ENCODE measurements at places on chromosomes 13 and 19.

- no peak for DNase-seq
Observed at GRCh38 chr13:47484548-47484947, 516.5 kb downstream of the SUCLA2 start.

DNA sequence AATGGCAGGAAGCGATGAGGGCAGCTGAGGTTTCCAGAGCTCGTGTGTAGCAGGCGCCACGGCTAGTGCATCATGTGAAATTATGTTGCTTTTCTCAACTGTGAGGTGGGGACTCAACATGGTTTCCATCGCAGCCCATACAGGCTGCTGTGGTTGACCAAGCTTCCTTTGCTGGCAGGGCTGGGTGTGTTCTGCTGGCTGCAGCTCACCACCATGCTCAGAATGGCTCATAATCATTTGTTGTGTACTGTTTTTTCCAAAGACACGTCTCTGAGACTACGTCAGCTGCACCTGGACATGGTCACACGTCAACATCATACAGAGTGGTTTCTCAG lies 16.1 kb upstream of the RASA3 start:
- peak; percentile 73 for DNase-seq

GRCh38 chr19:19619181-19619848 lies 828 bp upstream of the PBX4 start:
- DNase-seq, result no peak

GRCh38 chr19:14366529-14366928 lies 14.7 kb upstream of the ADGRE5 start:
- peak; percentile 83 for DNase-seq

- no peak for DNase-seq
Observed at GRCh38 chr19:31478241-31478640, 129.0 kb upstream of the TSHZ3 start.

DNA sequence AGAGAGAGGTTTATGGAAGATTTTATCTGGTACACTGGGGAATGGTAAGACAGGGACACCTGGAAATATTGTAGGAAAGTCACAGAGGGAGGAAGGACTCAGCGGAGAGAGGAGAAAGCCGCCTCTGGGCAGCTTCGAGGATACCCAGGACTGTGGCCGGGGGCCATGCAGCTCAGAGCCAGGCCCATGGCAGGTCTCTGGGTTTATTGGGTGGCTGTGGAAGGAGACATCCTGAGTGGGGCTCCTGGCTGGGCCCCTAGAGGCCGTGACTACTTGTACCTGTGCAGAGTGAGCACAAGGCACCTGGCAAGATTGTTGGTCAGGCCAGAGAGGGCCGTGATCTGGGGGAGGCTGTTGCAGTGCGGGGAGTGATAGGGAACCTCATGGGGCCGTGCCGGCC lies 3.4 kb downstream of the DAZAP1 start:
- no peak for DNase-seq

- DNase-seq, result no peak
Observed at GRCh38 chr19:44050740-44051649, 841 bp upstream of the ZNF223 start.

DNA sequence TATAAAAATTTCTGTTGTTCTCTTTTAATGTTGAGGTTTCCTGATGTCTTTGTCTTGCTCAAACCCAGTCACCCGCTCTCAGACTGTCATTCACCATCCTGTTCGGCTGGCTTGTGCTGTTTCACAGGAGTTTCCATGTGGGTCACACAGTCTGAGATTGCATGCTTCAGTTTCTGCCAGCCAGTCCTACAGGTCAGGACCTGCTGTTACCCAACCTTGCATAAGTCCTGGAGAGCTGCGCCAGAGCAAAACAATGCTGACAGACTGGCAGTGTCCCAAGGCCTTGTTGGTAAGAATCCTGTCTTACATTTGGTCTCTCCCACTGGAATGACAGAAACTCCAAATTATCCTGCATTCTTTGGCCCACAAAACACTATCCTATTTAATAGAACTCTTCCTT lies 340.0 kb upstream of the SLITRK5 start:
- no peak for DNase-seq

- no peak for DNase-seq
Observed at GRCh38 chr13:90108547-90108946, 1238.9 kb upstream of the MIR17HG start.

DNA sequence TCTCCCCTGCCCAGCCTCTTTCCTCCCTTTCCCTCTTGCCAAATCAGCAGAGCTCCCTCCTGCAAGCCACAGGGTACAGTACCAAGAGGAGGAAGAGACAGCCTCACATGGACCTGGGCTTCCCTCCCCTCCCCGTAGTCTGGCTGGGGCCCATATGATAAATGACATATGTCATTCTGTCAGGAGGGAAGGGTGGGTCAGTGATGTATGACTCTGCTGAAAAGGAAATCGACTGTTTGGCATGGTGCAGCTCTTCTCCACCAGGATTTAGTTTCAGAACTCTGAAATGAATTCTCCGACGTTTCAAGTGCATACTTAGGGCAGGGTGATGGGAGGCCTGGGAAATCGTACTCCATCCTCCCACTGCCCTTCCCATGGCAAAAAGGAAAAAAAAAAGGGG lies 9.8 kb downstream of the TSHZ3 start:
- DNase-seq, result no peak

DNA sequence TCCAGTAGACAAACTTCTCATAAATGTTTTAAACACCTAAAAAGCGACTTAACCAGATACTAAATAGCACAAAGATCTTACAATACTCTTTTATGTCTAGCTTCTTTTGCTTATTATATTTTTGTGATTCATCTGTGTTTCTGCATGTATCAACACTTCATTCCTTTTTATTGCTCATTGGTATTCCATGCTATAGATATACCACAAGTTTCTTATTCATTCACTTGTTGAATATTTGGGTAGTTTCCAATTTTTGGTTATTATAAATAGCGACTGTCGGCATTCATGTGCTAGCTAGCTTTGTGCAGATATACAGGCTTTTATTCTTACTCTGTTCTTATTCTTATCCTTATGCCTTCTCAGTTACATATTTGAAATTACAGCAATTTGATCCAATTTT lies 50.0 kb upstream of the RGCC start:
- DNase-seq, result no peak

All from stimulated activated CD8-positive, alpha-beta memory T cell treated with anti-CD3 and anti-CD28 coated beads, Interleukin-15, amount 100 ng/mL, for 4 hours (primary cell).